Small intestine (tissue), 16 donors: ENCODE measurements at places on chromosomes 1 and 21. TPM values are rescaled to one million over a fixed set of nuclear protein-coding genes. Genes with fewer than 3 reads are reported as not detected.

DNA sequence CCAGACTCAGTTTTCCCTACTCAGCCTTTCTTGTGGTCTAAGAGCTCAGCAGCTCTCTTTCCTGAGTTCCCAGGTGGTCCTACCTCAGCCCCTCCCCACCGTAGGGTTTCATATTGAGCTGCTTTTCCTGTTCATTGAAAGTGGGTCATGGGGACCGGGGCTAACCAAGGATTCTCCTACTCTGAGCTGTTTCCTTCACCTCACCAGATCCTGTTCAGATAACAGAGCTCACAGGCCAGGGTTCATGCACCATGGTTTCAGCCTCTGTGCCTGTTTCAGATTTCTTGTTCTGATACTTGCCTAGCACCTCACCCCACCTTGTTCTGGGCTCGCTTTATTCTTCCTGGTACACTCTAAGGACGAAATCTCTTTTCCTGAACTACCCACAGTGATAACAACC is 8.5 kb downstream of the UBQLN4 start:
- no peaks in the 10 kb centered on the region for H3K27me3 ChIP-seq
- DNase-seq: no peak
- no peaks in the 10 kb centered on the region for H3K4me1 ChIP-seq
- no peak overlapping the region for H3K4me3 ChIP-seq
- H3K36me3 ChIP-seq: peaks cover 5% of the 10 kb centered on the region

GRCh38 chr1:186670297-186671135 is 9.7 kb downstream of the PTGS2 start:
- DNase-seq: no peak
- no peaks in the 10 kb centered on the region for H3K27me3 ChIP-seq
- H3K36me3 ChIP-seq: peaks cover 2% of the 10 kb centered on the region
- no peaks in the 10 kb centered on the region for H3K4me1 ChIP-seq
- no peak overlapping the region for H3K4me3 ChIP-seq

GRCh38 chr1:12230549-12231275 is 882 bp downstream of the VPS13D start:
- no peaks in the 10 kb centered on the region for H3K27me3 ChIP-seq
- H3K27ac ChIP-seq: peak overlapping the region; percentile 86
- peaks cover 2% of the 10 kb centered on the region for H3K4me1 ChIP-seq
- H3K36me3 ChIP-seq: no peaks in the 10 kb centered on the region
- DNase-seq: peak; percentile 56
- H3K4me3 ChIP-seq: peak overlapping the region; percentile 96

DNA sequence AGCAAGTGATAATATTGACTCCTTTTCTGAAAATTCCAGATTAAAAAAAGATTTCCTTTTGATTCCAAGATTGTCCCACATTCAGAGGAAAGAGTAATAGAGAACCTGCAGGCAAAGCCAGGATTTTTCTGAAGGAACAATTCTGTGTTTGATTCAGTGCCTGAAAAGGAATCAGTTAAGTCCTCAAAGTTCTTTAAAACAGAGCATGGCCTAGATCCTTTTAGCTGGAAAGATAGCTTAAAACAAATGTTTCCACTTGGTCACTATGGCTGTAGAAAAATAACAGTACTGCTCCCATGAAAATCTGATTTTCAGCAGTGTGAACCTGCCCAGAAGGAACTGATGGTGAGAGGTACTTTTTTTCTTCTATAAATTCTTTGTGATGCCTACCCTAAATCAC is 41.8 kb downstream of the HS2ST1 start:
- no peaks in the 10 kb centered on the region for H3K27me3 ChIP-seq
- H3K4me3 ChIP-seq: no peak overlapping the region
- no peaks in the 10 kb centered on the region for H3K36me3 ChIP-seq
- DNase-seq: no peak

C1orf167 gene
- 2.4 TPM for polyA plus RNA-seq

DNA sequence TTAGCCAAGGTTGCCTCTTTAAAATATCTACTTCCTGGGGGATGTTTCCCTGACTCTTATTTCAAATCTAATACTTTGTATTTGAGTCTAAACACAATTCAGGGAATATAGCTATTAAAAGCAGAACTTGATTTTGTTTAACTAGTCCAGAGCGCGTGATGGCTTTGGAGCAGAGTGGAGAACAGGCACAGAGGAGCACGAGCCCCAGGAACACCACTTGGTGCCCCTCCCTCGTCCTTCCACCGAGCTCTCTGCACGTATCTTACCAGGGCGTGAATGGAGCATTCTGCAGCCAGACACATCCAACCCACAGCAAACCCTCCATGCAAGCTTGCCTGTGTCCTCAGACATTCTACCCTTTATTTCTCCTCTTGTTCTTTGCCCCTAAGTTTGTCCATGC is 14.1 kb downstream of the KIF26B start:
- H3K27me3 ChIP-seq: no peaks in the 10 kb centered on the region
- H3K4me1 ChIP-seq: peaks cover 3% of the 10 kb centered on the region
- H3K4me3 ChIP-seq: no peak overlapping the region
- no peaks in the 10 kb centered on the region for H3K36me3 ChIP-seq
- H3K27ac ChIP-seq: no peak overlapping the region

WNT4 gene
- not detected for polyA plus RNA-seq

ZRANB2 gene
- polyA plus RNA-seq: 21.9 TPM

FAM78B gene
- 0.81 TPM for polyA plus RNA-seq
